Endothelial cell of umbilical vein (primary cell): ENCODE measurements at places on chromosomes 16 and 17. TPM values are rescaled to one million over a fixed set of nuclear protein-coding genes. Genes with fewer than 3 reads are reported as not detected.

- no peak for DNase-seq
Measured at GRCh38 chr16:13767215-13767614, 152.7 kb upstream of the ERCC4 start.

DNA sequence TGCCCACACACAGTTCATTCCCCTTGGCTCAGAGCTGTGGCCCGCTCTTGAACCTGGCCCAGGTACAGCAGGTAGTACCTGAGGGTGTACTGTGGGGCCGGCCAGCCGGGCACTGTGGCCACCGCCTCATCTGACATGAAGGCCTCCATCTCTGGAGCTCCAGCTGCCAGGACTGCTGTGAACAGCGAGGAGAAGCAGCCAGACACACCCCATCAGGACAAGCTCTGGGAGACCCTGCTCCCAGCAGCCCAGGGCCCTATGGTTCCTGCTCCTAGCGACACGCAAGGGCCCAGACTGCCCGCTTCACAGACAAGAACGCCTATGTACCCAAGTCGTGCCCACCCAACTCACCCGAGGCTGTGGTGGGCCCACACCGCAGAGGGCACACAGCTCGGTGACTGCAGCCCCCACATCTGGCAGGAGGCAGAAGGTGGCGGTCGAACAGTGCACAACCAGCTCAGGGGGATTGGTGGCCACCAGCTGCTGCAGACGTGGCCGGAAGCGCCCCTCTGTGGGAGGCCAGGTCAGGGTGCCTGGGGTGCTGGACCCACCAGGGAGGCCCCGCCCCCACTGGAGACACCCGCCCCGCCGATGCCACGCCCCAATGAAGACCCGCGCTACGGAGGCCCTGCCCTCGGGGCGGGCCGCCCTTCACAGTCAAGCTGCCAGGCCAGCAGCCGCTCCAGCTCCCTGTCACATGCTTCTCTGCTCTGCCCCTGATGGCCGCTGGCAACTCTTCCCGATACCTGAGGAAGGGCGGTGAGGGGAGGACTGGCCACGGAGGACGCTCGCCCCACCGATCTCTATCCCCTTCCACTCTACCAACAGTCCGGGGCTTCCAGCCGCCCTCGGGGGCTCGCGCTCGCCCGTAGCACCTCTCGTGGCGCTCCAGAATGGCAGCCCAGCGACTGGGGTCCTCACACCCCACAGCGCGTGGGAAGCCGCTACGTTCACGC lies 1.1 kb upstream of the STUB1 start:
- DNase-seq: peak; percentile 49

DNA sequence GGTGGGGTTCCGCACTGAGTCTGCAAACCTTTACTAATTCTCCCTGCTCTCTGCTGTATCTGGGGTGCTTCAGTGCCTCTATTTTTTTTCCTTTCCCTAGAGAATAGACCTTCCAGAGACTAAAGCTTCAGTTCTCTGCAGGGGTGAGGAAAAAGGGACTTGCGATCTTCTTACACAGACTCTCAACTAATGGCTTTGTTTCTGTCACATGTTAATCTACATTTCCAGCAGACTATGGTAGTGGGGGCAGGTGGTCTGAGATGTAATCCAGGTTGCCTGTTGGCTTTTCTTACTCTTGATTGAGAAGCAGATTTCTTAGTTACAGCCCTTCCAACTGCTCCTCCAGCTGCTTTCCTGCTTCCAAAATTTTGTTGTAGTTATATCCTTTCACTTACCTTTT lies 229.0 kb upstream of the NLRP1 start:
- DNase-seq: no peak

GRCh38 chr17:37711113-37711512 lies 33.7 kb downstream of the HNF1B start:
- no peak for DNase-seq

DNA sequence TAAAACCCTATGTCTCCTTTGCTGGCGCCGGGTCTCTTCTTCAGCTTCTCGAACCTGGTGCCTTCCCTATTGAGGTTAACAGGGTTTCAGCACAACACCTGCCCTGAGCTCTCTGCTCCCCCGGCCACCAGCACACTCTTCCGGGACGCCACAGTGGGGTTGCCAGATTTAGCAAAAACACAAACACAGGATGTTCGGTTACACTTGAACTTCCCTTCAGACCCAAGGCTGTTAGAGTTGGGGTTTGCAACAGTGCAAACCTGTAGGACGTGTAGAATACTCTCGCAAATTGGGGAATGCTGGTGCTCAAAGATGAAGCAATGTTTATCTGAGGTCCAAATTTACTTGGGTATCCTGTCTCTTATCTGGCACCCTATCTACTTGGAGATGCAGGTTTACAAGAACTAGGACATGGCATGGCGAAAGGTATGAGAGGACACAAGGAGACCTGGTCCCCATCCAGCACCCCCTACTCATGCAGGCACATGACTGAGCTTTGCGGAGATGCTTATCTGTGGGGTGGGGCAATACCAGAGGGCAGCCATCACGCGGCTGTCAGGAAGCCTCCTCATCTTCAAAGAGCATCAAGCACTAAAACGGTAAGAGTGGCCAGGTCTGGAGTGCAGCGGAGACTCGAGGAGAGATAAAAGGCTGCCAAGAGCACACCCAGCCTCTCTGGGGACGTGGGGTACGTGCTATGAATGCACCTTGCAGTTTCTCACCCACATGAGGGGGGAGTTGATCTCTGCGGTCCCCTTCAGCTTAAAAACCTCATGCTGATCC lies 52.8 kb downstream of the SDK2 start:
- DNase-seq: no peak

DNA sequence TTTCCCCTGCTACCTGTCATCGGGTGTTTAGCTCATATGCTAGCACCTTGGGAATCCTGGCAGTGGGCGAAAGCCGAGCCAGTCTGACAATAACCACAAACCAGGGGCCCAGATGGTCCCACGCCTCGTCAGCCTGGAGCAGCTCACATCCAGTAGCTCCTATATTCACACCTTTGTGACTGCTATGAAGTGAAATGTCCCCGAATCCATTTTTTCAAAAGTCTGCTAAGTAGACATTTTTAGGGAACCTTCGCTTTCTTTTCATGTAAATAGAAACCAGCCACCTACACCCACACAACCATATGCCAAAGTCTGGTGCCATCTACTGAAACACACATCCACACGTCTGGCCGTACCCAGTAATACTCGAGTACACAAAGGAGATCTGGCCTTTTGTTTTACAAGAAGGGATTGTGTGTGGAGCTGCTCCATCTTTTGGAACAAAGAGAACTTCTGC lies 176.8 kb downstream of the SLC39A11 start:
- DNase-seq: no peak

- DNase-seq: peak; percentile 15
Measured at GRCh38 chr17:52106638-52107261, 51.8 kb downstream of the CA10 start.

GRCh38 chr16:29804020-29804419 lies 2.3 kb upstream of the MAZ start:
- no peak for DNase-seq

DNA sequence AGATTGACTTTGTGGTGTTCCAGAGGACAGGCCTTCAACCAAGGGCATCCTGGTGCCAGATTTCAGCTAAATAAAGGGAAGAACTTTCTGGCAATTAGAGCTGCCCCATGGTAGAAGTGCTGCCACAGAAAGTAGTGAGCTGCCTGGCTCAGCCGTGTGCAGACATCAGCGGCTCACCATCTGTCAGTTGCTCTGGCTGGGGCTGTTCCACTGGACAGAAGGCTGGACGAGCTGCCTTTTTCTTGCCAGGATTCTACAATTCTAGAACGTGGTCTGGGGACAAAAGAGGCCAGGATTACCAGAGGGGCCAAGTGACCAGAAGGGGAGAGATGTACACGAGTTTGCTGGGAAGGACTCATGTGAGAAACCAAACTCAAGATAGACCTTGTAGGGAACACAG lies 107.0 kb upstream of the RPL38 start:
- no peak for DNase-seq

DNA sequence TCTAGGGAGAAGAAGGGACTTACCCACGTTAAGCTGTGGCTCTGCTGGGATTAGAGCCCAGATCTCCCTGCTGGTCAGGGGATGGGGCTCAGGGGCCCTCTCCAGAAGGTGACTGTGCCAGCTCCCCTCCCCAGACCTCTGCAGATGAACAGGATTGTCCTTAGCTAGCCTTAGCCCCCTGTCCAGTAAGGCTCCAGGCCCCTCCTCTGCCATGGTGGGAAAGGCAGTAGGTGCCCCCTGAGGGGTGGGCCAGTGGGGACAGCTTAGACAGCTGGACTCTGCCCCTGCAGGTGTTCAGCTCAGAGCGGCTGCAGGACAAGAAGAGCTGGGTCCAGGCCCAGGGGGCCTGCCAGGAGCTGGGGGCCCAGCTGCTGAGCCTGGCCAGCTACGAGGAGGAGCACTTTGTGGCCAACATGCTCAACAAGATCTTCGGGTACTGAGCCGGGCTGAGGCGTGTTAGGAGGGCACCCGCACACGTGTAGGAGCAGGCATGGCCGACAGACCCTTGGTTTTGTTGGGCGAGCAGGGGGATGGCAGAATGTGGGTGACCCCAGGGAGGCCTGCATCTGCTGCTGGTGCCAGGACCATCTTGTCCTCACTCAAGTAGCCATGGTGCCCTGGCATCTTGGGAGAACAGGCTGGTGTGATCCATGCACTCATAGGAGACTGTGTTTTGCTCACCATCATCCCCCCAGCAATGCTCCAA lies 50.9 kb downstream of the MRC2 start:
- DNase-seq: no peak

GRCh38 chr16:5463820-5464219 lies 366.2 kb upstream of the EEF2KMT start:
- no peak for DNase-seq

GRCh38 chr16:73047221-73047535 lies 750 bp downstream of the ZFHX3 start:
- no peak for DNase-seq

GRCh38 chr16:59840169-59840568 lies 1106.1 kb upstream of the GOT2 start:
- DNase-seq: no peak

DNA sequence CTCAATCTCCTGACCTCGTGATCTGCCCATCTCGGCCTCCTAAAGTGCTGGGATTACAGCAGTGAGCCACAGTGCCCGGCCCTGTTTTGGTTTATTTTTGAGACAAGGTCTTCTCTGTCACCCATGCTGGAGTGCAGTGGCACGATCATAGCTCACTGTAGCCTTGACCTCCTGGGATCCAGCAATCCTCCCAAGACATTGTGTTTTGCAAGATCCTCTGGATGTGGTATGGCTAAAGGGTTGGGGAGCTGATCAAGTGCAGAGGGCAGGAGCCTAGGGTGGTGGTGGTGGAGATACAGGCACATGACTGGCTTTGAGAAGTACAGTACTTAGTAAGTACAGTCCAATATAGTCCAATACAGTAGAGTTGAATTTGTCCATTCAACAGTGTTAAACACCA lies 16.6 kb upstream of the TNS4 start:
- no peak for DNase-seq

DNA sequence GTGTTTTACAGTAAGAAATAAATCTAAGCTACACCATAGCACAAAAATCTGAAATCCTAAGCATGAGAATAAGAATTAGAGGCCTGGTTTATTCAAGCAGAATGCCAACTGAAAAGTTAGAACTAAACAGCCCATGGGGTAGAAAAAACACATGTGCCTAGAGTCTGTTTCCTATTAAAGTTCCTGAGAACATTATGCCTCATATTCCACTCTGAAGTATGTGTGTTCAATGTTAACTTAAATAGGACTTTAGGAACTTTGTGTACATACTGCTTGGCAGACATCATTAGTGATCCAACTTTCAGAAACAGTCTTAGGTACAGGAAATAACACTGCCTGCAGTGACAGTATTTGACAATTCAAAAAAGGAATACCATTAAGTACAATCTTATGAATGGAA lies 18.2 kb downstream of the HEATR6 start:
- DNase-seq: no peak

DNA sequence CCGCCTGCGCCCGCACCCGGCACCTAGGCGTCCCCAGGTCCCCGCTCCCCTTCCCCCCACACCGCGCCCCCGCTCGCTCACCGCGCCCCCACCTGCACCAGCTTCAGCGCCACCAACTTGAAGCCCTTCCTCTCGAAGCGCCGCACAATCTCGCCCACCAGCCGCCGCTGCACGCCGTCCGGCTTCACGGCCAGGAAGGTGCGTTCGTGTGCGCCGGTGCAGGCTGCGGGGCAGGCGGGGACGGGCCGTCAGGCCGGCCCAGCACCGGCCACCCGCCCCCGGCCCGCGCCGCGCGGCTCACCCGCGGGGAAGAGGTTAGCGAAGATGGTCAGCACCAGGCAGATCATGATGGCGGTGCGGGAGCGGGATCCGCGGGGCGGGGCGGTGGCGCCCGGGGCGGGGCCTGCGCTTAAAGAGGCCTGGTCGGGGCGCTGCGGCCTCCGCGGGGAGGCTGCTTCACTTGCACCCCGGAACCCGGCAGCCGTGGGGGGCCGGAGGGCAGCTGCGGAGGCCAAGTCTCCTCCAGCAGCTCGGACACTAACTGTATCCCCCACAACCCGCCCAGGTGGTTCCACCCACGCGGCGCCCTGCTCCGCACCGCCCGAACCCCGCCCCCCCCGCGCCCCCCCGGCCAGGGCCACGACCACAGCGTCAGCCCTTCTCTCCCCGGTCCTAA lies at the start of gene NME3:
Gene NME3, minus strand, starts transcription at position 356 of the 676 bp plus-strand sequence. Its CDS starts 9 bp downstream, at position 347.
- DNase-seq: peak; percentile 60

GRCh38 chr17:4808378-4808767 lies 1.4 kb downstream of the PLD2 start:
- no peak for DNase-seq

- no peak for DNase-seq
Measured at GRCh38 chr16:56279132-56279531, 87.8 kb downstream of the GNAO1 start.

GRCh38 chr16:79151-80054 lies 1.4 kb downstream of the MPG start:
- peak; percentile 42 for DNase-seq

- DNase-seq: no peak
Measured at GRCh38 chr17:71098071-71098470, 928.7 kb downstream of the KCNJ2 start.

GRCh38 chr17:7179317-7180254 lies at the start of gene ASGR1:
ASGR1 (minus strand) TSS chr17:7179370; CDS start chr17:7178563, 807 bp downstream.
- no peak for DNase-seq

KRT33A gene
- not detected in 2 replicates for total RNA-seq

GPR139 gene
- not detected in 2 replicates for total RNA-seq

ZNF821 gene
- total RNA-seq: 7.3 and 9.6 TPM in 2 replicates

SGSM2 gene
- 61.6 and 64.3 TPM in 2 replicates for total RNA-seq

PTX4 gene
- total RNA-seq: 0.31 TPM in 1 of 2 replicates, not detected in the other

EPX gene
- not detected in 2 replicates for total RNA-seq

CDC42EP4 gene
- 18.8 and 19.6 TPM in 2 replicates for total RNA-seq

DGKE gene
- total RNA-seq: 20.3 and 22.9 TPM in 2 replicates

TNP2 gene
- not detected in 2 replicates for total RNA-seq

GUCY2D gene
- not detected in 2 replicates for total RNA-seq

CDK3 gene
- 6.2 and 8.5 TPM in 2 replicates for total RNA-seq
